T-helper 2 cell (primary cell): ENCODE measurements at places on chromosomes 3 and 15.

GRCh38 chr3:99023590-99024192 lies 122.2 kb upstream of the DCBLD2 start:
- no peak for DNase-seq

GRCh38 chr15:43235536-43235935 lies 14.7 kb upstream of the EPB42 start:
- DNase-seq: no peak

DNA sequence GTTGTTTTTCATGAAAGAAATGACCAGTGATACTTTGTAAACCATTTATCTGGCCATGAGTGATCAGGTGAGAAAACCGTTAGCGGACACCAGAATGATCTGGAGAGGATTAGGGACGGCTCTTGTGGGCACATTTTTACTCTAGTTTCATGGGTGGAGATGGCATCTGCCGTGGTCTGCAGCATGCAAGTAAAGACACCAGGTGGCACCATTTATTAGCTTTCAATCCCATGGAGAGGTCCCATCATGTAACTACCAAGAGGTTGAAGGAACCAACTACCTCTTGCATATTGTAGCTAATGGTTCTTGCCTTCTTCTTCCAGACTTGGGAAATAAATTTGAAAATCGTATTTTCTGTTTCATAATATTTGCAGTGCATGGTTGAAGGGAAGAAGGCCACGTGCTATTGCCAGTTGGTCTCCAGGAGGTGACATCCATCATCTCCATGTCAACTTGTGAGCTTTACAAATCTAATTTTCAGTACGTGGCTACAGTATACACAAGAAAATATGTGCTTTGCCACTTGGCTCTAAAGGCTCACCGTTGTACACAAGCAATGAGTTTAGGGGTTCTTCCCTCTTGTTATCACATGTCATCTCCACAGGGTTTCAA lies 1.5 kb upstream of the MAPKBP1 start:
- no peak for DNase-seq

GRCh38 chr3:100103558-100104441 lies 10.5 kb downstream of the FILIP1L start:
- DNase-seq: peak; percentile 48

DNA sequence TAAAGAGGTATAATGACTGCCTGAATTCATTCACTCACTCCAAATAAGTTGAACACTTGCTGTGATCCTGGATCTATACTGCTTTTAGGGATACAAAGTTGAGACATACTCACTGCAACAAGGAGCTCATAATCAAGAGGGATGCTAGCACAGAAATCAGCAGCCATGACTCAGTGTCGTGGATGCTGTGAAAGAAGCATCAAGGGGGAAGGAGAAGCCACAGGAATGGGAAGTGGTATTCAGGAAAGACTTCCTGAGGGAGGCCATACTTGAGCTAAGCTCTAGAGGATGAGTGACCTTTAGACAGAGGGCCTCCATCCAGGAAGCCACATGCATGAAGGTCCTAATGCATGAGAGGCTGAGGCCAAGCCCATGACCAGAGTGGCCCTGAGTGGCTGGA lies 245.7 kb upstream of the RORA start:
- no peak for DNase-seq

DNA sequence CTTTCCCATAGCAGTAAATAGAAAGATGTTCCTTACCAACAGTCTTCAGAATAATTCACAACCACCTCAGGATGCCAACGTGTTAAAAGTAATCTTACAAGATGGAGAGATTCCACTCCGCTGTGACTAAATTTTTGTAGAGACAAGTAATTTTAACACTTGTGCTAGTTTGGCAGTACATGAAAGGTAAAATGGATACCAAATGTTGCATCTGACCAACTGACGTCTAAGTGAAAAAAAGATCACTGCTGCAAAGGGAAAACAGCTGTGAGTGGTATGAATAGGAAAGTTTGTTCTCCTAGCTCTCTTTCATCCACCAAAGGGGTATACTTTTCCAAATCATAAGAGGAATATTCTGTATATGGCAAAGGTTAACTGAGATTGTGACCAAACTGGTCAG lies 2.6 kb downstream of the SPG21 start:
- DNase-seq: no peak

DNA sequence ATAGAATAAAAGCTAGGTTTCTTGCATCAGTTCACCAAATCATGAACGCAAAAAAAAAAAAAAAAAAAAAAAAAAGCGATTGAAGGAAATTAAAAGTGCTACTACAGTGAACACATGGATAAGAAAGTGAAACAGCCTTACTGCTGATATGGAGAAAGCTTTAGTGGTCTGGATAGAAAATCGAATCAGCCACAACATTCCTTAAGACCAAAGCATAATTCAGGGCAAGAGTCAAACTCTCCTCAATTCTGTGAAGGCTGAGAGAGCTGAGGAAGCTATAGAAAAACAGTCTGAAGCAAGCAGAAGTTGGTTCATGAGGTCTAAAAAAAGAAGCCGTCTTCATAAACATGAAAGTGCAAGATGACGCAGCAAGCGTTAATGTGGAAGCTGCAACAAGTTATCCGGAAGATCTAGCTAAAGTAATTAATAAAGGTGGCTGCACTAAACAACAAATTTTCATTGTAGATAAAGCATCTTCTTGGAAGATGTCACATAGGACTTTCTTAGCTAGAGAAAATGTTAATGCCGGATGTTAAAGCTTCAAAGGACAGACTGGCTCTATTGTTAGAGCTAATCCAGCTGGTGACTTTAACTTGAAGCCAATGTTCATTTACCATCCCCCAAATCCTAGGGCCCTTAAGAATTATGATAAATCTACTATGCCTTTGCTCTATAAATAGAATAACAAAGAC lies 19.2 kb downstream of the P3H2 start:
- no peak for DNase-seq

GRCh38 chr3:47613722-47614121 lies 35.1 kb upstream of the CSPG5 start:
- no peak for DNase-seq

GRCh38 chr15:29734917-29735572 lies 87.2 kb downstream of the TJP1 start:
- no peak for DNase-seq

- DNase-seq: no peak
Measured at GRCh38 chr3:82556113-82556512, 794.7 kb upstream of the GBE1 start.

DNA sequence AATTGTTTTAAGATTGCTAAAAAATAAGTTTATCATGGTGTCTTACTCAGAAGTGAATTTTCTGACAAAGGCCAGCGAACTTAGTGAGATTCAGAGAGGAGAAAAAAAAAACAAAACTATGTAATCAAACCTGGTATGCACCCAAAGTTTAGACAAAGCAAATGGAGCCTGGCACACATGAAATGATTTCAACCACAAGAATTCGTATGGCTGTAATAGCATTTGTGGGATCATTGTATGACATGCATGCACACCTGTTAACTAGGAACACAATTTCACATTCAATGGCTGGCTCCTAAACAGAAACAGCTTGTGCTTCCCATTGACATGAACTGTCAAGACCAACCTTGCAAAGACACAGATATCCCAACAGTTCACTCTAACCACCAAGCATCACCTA lies 94.6 kb downstream of the ZIC4 start:
- DNase-seq: no peak

DNA sequence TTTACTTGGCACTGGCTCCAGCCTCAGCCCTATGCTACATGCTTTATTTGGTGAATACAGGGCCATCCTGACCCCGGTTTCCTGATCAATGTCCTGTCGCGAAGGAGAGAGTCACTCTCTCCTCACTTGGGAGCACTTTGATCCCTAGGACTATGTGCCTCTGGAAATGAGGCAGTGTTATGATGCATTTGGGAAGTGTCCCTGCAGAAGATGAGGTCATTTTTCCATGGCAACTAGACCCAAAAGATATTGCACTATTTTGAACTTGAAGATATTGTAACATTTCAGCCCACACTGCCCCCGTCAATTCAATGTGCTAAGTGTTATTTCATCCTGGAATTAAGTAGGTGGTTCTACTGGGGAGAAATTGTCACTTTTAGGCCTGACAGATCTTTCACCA lies 68.0 kb downstream of the LRRK1 start:
- no peak for DNase-seq

- DNase-seq: no peak
Measured at GRCh38 chr3:128844502-128844901, 34.9 kb upstream of the ACAD9 start.

GRCh38 chr15:34147371-34148140 lies 45.7 kb downstream of the PGBD4 start:
- DNase-seq: no peak

GRCh38 chr15:101407966-101408775 lies 81.3 kb downstream of the PCSK6 start:
- DNase-seq: no peak

- no peak for DNase-seq
Measured at GRCh38 chr15:57237301-57237642, 139.0 kb upstream of the CGNL1 start.

- DNase-seq: no peak
Measured at GRCh38 chr3:112744825-112745566, 101.7 kb downstream of the CD200R1L start.

DNA sequence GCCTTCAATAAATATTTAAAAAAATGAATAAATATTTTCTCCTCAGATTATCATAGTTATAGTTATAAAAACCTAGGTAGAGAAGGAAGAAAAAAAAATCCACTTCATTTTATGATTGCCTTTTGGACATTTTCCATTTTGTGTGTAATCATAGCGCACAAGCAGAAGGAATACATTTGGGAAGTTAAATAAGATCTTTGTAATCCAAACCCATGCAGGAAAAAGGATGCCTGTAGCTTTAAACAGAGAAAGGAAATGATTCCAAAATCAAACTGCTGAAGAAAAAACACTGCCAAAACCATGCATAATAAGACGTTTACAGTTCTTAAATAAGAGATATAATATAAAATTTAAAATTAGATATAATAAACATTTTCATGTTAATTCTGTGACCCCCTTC lies 7.4 kb upstream of the CCDC54 start:
- DNase-seq: no peak

GRCh38 chr15:91465696-91466095 lies 365.6 kb downstream of the SV2B start:
- DNase-seq: no peak

DNA sequence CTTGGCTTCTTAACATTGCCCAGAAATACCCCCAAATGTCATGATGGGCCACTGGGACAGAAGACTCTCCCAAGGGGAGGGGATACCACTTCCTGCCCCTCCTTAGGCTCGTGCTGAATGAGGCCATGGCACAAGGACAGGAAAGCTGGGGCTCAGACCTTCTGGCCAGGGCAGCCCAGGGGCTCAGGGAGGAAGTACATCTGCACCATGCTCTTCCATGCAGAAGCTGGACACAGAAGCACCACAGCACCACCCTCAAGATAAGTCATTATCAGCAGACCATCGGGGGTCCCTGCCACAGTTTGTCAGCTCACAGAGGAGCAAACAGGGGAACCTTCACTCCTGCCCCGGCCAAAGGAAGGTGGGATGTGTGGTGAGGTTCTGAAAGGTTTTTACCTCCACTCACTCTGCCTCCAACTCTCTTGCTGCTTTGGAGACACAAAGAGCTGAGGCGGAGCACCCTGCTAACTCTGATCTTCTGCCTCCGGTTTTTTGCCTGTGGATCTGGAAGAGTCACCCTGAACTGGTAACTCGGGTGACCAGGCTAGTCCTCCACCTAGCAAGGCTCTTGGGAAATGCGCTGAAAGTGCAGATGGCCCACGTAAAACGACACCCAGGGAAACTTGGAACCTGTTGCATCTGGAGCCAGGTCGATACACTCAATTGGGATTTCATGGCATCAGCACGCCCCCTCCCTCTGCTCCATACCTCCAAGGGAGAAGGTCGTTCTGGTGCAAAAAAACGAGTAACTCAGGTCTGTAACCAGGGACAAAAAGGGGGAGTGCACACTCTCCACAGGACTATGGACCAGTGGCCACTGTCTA lies 8.3 kb downstream of the BMF start:
- DNase-seq: no peak

- no peak for DNase-seq
Measured at GRCh38 chr3:150737874-150738679, 24.9 kb downstream of the SIAH2 start.

- no peak for DNase-seq
Measured at GRCh38 chr3:188183452-188183851, 29.5 kb downstream of the LPP start.

- no peak for DNase-seq
Measured at GRCh38 chr3:42014921-42015533, 53.1 kb upstream of the ULK4 start.

DNA sequence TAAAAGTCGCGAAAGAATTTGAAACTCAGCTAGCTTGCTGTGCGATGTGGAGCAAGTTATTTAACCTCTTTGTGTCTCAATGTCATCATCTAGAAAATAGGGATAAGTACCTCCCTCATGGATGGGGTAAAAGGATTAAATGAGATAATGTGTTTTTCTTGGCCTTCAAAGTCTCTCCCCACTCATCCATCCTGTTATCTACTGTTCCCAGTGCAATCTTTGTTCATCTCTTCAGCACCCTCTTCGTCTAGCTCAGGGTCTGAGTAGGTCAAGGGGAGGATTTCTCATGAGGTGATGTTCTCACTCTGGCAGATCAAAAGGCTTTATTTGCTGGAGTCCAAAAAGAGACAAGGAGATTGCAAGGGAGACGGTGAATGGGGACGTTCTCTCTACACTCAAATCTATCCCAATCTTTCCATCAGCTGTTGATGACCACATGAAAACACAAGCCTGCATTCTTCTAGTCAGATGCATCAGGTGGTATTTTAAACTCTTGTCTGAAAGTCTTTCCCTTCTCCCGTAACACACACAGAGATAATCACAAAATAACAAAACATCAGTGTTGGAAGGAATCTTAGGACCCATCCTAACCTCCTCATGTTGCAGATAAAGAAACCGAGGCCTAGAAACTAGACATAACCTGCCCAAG lies 1.3 kb downstream of the MESD start:
- DNase-seq: no peak

GRCh38 chr15:73750438-73750837 lies 2.7 kb downstream of the INSYN1 start:
- DNase-seq: no peak

DNA sequence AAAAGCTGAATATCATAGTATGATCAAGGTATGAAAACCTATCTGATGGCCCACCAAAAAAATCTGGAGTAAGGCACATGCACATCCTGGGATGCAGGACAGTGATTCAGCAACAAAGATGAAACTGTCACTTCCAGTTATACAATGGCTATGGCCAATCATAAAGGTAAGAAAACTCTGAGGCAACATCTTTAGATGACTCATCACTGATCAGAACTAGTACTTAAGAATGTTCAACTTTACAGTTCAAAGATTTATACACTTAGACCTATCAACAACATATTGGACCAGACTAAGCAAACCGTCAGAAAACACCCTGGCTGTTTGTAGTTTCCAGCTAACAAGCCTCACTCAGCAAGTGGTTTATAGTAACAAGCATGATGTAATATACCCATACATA lies 21.3 kb upstream of the PLCH1 start:
- DNase-seq: no peak

DNA sequence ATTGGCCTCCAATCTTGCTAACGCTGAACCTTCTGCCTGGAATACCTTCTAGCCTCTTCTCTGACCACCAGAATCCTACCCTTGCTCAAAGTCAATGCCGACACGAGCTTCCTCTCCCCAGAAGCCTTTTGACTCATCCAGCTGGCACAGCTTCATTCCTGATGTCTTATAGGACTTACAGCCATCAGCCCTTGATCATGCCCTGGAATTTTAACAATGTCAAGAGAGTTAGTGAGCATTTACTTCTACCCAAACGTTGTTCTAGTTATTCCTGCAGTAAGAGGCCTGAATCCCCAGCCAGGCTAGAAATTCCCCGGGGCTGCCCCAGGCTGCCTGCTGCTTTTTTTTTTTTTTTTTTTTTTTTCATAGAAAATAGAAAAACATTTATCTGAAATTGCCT lies 3.9 kb downstream of the CYP1A2 start:
- DNase-seq: no peak

GRCh38 chr15:60414016-60414682 lies 16.4 kb upstream of the ANXA2 start:
- DNase-seq: no peak
